ENCODE measurements at places on chromosomes 11 and 22.

DNA sequence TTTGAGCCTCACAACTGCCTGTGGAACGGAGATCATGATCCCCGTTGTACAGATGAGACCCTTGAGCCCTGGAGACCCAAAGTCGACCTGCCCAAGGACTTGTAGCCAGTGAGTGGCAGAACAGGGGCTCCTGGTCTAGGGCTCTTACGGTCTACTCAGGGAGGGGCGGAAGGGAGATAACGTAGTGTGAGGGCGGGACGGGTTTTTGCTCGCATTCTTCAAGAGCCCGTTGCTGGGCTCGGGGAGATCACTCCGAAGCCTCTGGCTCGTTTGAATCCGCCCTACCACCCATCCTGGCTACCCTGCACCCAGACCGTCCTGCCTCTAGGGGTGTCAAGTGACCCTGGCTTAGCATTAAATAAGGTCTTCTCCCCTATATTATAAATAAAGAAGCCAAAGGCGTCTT is 639 bp downstream of the CRY2 start:
- DNase-seq, result no peak

DNA sequence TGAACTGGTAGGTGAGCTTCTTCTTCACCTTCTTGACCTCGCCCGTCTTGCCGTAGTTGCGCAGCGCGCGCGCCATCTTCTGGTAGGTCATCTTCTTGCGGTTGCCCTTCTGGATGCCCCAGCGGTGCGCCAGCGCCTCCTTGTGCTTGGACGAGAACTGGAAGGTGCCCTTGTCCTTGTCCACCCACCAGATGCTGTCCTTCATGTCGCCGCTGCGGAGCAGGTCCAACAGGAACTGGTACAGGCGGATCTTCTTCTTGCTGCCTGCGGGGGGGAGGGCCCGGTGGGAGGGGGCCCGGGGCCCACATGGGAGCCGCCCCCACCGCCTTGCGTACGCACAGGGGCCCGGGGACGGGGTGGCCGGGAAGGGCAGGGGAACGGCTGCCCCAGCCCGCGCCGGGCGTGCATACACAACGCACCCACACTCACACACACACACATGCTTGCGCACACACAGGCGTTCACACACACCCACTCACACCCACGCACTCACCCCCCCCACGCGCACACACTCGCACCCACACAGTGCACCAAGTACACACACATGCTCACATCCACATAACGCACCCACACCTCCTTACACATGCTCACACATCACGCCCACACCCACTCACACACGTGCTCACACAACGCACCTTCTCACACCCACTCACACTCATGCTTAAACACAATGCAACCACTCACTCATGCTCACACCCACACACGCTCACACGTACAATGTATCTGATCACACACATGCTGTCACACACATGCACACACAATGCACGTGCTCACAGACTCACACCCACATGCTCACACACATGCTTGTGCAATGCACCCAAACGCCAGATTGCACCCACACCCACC is 3.0 kb upstream of the MYBPC3 start:
- no peak for DNase-seq

GRCh38 chr11:77204754-77205466 is 76.9 kb downstream of the MYO7A start:
- DNase-seq, result no peak

- DNase-seq, result no peak
These were observed 452.4 kb upstream of the B3GAT1 start for GRCh38 chr11:134864233-134864967.

GRCh38 chr11:23192256-23192655 is 332.0 kb upstream of the CCDC179 start:
- DNase-seq, result no peak

DNA sequence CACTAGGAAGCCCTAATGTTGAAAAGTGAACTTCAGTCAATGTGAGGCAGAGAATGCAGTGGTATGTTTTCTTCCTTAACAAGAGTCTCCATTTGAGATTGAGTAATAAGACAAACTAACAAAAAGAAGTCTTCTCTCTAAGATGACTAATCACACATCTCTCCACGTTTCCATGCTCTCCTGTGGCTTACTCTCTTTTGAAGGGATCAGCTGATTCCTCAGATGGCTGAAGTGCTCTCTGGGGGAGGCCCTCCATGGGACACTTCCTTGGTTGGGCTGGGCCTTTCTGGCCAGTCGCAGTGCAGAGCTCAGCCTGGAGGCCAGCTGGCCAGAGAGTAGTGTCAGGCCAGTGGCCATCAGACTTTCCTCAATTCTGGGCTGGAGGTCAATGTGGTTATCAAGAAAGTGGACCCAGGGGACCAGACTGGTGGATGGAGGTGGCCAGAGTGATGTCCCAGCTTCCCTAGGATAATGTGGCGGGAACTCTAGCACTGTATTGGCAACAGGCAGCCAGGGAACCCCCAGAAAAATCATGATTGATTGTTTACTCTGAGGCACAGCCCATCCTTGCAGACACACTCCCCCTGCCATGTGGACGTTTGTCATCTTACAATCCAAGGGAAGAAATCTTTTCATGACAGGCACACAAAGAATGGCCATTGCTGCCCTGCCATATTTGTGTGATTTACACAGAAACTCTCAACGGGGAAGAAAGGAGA is 14.5 kb downstream of the CSRP3 start:
- DNase-seq, result no peak

- DNase-seq, result no peak
These were observed 2.0 kb downstream of the SCARF2 start for GRCh38 chr22:20435436-20436306.

DNA sequence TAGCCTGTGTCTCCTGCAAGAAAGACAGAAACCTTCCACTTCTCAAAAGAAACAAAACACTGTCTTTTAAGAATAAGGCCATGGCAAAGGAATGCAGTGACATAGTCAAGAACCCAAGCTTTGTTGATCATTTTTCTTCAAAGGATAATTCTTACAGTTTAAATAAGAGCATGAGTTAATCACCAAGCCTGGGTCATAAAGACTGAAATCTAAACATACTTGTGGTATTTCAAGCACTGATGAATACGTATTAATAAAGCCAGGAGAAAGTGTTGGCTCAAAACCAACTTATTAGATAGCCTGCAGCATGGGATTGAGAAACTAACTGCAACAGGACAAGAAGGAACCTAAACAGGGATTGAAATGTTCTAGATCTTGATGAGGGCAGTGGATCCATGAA is 143.3 kb upstream of the MTNR1B start:
- no peak for DNase-seq

DNA sequence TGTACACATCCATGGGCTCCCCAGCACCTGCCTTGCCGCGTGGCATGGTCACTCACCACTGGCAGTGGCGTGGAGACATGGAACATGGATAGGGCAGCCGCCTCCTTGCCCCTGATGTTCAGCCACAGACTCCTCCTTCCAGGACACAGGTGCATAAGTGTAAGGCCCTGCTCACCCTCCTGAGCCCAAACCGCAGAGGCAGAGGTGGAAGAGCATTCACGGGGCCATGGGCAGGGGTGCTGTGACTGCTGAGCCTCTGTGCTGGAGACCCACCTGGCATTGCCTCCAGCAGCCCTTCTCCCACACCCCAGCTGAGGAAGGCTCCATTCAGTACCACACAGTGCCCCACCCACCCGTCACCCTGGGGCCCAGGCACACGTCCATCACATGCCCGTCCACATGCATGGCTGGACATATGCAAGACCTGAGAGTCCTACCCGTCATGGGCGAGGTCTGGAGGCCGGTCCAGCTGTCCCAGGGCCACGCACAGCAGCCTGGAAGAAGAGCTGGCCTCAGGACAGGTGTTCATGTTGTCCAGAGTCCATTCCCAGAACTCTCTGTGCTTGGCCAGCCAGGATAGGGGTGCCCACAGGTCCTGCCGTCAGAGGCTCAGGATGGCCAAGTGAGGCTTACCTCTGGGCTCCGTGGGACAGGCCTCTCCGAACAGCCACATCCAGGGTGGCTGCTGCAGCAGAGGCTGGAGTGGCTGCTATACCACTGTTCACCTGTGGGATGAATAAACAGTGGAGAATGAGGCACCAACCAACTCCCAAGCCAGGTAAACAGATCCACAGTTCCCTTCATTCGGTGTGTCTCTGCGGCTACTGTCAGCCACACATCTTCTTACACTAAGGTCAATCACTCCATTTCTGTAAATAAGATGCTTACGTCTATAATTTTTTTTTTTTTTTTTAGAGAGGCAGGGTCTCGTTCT is 1.7 kb upstream of the TUBGCP6 start:
- DNase-seq, result no peak
